ENCODE measurements at places on chromosomes 1 and 21.

GRCh38 chr1:223207293-223208066, 64.4 kb upstream of the TLR5 start:
- DNase-seq: no peak

DNA sequence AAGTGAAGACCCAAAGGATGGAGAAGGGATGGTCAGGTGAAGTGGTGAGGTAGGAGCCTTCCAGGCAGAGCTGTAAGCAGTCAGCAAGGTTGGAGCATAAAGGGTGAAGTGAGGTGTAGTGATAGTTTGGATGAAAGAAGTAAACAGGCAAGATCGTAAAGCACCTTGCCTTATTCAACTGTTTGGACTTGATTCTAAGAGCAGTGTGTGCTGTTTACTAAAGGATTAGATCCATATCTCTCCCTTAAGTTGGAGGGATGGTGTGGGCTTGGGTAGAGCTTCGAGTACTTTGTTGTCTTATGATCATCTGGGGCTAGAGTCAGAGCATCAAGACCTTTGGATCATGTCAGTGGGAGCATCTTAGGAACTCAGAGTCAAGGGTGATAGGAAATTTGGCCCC, 39.8 kb upstream of the CD34 start:
- no peak for DNase-seq

DNA sequence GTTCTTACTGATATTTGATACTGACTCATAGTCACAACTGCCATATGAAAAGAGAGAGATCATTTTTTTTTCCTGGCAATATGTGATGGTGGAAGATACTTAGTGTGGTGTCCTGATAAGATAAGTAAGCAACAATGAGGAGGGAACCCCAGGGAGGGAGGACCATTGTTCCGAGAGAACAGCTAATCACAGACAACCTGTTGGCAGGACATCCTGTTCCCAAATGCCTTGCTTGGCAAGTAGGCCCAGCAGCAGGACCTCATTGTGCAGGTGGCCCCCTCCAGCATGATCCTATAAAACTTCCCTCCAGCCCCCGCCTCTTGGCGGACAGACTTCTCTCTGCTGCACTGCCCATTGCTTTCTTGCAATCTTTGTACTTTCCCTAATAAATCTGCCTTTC, 329.4 kb upstream of the CHRM3 start:
- no peak for DNase-seq

GRCh38 chr1:244545511-244545910, 84.4 kb downstream of the CATSPERE start:
- DNase-seq: no peak

DNA sequence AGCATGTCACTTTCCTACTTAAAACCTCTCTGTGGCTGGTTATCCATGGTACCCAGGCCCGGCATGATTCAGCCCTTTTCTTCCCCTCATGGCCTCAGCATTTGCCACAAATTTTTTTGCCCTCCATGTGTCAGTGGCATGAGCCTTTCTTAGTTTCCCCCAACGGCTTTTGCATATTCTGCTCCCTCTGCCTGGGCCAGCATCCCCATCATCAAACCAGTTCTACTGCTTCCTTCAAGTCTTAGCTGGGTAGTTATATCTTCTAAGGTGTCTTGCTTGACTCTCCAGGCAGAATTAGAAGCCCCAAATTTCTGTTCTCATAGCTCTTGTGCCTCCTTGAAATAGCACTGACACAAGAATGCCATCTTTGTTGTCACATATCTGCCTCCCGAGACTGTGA, 127.9 kb downstream of the ELAVL4 start:
- no peak for DNase-seq

DNA sequence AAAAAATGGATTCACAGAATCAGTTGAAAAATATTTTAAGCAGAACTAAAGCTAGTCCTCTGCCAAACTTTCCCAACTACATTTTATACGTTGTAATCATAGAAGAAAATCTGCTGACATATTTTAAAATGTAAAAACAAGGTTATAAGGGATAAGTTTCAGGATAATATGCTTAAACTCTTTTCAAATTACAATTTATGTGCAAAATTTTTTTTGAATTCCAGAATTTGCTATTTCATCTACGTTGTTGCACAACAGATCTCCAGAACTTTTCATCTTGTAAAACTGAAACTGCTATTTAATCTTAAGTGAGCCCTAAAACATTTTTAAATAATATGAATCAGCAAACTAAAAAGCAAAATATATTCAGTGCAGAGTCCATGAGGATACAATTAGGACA, 5.9 kb downstream of the EDEM3 start:
- no peak for DNase-seq

DNA sequence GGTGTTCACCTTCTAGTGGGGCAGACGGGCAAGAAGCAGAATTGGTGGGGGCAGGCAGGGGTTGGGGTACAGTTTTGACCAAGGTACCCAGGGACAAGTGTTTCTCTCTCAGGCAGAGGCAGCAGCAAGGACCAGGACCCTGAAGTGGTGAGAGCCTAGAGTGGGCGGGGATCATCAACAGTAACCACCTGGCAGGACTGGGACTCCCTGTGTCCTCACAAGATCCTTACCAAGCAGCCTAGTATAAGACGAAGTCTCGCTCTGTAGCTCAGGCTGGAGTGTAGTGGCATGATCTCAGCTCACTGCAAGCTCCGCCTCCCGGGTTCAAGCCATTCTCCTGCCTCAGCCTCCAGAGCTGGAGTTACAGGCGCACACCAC, 3.2 kb upstream of the NADK start:
- DNase-seq: no peak

- no peak for DNase-seq
Measured at GRCh38 chr1:35264871-35265270, 3.6 kb upstream of the ZMYM4 start.

- DNase-seq: peak; percentile 72
Measured at GRCh38 chr1:229661022-229661877, 35.2 kb downstream of the URB2 start.

- DNase-seq: no peak
Measured at GRCh38 chr1:180974236-180974635, 48.4 kb downstream of the STX6 start.

DNA sequence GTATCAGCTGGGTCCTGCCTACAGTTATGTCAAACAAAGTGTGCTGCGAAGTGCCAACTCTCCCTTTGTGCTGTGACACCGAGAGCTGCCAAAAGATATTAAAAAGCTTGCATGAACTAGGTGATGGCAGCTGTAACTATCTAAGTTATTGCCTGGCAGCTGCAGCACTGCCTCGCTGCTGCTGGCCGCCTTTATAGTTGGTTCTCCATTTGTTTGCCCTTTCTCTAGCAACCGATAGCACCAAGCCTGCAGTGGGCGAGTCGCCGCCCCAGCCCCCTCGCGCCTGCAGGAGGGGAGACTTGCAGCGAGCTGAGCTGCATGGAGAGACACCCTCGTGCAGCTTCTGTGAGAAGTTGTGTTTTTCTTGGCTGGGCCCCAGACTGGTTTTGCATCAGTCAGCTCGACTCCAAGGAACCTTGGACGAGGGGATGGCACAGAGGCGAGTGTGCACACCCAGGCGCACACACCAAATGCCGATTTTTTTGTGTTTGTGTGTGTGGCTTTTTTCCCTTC, 330.6 kb downstream of the RPS6KC1 start:
- no peak for DNase-seq

- DNase-seq: no peak
Measured at GRCh38 chr1:81410351-81410750, 390.4 kb upstream of the ADGRL2 start.

DNA sequence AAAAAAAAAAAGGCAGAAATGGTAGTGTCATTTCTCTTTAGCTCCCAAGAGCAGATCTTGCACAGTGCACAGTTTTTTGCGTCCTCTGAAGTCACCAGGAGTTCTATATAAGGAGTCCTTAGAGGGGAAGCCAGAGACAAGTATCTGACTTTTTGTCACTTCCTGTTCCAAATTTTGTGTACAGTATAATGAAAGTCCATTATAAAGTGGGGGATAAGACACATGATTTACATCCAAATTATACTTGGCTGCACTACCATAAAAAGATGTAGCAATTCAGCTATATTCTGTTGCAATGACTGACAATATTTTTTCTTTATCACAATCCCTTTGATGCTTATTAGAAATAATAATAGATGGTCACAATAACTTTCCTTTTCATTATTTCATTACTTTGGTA, 1276.9 kb upstream of the ADGRL2 start:
- no peak for DNase-seq

- no peak for DNase-seq
Measured at GRCh38 chr1:111366256-111366655, 61.3 kb downstream of the OVGP1 start.

DNA sequence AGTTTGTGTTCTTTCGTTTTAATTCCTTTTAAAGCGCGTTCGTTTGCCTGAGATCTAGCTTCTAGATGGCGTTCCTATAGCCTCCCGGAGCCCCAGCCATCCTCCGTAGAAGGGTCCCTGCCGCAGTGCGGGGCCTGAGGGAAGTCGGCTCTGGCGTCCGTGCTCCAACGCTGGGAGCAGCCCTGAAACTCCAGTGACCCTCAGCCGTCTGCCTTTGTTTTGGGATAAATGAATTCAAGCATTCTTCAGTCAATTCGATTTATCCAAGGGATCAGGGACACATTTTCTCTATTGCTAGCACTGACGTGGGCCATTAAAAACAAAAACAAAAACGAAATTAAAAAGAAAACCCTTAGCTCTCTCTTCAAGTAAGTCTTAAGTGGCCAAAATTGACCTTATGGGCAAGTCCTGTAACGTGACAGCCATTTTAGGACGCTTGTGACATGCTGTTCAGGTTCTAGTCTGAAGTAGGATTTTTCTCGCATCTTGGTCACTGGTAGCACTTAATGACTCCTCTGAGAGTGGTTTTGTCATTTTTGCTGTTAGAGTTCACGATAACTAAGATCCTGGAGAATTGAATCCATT, 742 bp upstream of the HSPA13 start:
- no peak for DNase-seq

DNA sequence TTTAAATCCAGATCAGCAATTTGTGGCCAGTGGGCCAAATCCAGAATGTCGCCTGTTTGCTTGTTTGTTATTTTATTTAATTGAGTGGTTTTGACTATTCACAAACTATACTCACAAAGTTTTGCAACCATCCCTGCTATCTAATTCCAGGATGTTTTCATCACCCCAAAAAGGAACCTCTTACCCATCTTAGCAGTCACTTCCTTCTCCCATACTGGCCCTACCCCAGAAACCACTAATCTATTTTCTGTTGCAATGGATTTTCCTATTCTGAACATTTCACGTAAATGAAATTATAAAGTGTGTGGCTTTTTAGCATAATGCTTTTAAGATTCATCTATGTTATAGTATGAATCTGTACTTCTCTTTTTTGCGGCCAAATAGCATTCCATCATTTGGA, 41.3 kb downstream of the WDTC1 start:
- DNase-seq: no peak

GRCh38 chr1:55579332-55580001, 364.3 kb upstream of the USP24 start:
- no peak for DNase-seq

GRCh38 chr1:41582004-41582325, 97.5 kb upstream of the EDN2 start:
- no peak for DNase-seq

- no peak for DNase-seq
Measured at GRCh38 chr1:71097428-71097827, 16.6 kb upstream of the ZRANB2 start.

GRCh38 chr1:117370509-117370908, 3.3 kb downstream of the MAN1A2 start:
- no peak for DNase-seq

DNA sequence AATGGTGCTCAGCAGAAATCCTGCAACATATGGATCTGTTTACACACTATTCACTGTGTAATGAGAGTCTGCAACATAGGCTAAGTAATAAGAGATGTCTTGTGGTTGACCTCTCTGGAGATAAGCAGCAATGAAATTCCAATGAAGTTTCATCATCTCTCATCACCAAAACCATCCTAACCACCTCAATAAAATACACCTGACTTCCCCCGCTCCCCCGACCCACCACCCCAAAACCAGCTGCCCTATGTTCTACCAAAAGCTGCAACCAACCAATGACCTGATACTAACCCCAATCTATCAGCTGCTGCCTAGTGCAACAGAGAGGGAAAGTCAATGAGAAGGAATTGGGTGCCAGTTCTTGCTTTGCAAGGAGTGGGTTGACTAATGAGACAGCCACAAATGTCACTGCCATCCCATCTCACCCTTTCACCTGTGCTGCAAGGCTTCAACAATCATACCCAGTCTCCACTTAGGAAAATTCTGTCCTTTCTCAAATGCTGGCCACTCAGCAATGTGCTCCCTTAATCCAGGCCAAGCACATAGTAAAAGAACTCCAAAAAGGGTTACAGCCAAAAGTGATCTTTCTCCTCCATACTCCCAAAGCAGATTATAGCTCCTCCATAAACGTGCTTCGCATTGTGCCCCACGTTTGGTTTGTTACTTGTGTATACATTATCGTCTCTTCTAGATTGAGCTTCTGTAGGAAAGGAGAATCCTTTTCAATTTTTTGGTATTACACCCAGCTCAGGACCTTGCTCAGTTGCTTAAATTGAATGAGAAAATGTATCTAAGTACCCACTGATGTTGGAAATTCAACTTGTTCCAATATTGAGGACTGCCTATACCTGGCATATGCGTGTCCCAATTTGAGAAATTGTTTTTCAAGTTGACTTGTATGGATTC, 29.0 kb downstream of the MRPL39 start:
- DNase-seq: peak; percentile 58

- no peak for DNase-seq
Measured at GRCh38 chr1:228668553-228669241, 66.6 kb upstream of the RHOU start.

GRCh38 chr1:185433667-185434066, 116.6 kb upstream of the IVNS1ABP start:
- DNase-seq: no peak

DNA sequence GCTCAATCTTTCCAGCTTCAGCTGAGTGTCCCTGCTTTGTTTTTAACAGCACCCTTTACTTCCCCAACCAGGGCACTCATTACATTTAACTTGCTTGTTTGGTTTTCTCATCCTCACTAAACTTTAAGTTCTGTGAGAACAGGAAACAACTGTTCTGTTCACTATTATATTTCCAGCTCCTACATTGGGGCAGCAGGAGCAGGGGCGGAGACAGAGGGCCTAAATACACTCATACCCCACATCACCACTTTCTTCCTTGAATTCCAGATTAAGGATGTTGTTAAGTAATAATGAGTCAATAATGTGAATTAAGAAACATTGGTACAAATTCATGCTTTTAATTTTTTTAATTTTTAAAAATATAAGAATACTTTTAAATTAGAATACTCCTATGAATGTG, 6.0 kb downstream of the DRAM2 start:
- DNase-seq: no peak

DNA sequence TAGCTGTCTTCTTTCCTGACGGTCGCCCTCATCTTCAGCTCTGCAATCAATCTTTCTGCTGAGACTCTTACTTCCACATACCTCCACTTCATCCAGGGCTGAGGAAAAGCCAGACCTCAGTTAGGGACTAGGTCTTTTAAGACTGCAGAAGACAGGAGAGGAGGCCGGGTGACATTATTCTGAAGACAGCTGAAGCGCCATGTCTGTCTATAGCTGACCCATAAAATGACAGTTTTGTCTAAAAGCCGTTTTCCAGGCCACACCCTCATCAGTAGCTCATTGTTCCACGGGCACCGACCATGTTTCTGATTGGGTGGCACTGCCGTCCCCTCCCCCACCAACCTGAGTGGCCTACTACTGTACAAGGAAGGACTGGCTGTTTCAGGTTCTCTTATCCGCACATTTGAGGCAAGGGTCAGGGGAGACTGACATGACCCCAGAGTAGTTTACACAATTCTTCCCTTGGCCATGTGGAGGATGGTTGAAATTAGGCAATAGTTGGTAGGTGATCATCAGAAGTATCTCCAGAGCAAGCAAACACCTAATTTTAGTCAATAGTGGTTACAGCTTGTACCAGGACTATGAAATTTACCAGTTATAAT, at the start of gene ADCY10:
TSS of gene ADCY10 (minus strand) at position 240 of the 602 bp plus-strand sequence. CDS start 8,994 bp downstream, outside the sequence.
- no peak for DNase-seq

GRCh38 chr1:42146626-42147320, 6.4 kb upstream of the GUCA2B start:
- DNase-seq: peak; percentile 76

Measured in activated naive CD4-positive, alpha-beta T cell treated with anti-CD3 and anti-CD28 coated beads, Interleukin-2, amount 50 U/mL, for 16 hours (primary cell).